Ureter (tissue), 1 donor: ENCODE measurements at places on chromosomes 12 and 14.
A peak's percentile ranks its signal among the peaks of the same experiment; 100 is the strongest.

- no peak for DNase-seq
Observed at GRCh38 chr14:93231129-93231979, 24.3 kb downstream of the UBR7 start.

GRCh38 chr14:104559028-104559803 is 20.3 kb upstream of the C14orf180 start:
- no peak for DNase-seq

- peak; percentile 50 for DNase-seq
Observed at GRCh38 chr12:102883204-102883799, 33.7 kb downstream of the PAH start.

GRCh38 chr12:65613692-65614091 is 210.6 kb upstream of the HMGA2 start:
- no peak for DNase-seq

DNA sequence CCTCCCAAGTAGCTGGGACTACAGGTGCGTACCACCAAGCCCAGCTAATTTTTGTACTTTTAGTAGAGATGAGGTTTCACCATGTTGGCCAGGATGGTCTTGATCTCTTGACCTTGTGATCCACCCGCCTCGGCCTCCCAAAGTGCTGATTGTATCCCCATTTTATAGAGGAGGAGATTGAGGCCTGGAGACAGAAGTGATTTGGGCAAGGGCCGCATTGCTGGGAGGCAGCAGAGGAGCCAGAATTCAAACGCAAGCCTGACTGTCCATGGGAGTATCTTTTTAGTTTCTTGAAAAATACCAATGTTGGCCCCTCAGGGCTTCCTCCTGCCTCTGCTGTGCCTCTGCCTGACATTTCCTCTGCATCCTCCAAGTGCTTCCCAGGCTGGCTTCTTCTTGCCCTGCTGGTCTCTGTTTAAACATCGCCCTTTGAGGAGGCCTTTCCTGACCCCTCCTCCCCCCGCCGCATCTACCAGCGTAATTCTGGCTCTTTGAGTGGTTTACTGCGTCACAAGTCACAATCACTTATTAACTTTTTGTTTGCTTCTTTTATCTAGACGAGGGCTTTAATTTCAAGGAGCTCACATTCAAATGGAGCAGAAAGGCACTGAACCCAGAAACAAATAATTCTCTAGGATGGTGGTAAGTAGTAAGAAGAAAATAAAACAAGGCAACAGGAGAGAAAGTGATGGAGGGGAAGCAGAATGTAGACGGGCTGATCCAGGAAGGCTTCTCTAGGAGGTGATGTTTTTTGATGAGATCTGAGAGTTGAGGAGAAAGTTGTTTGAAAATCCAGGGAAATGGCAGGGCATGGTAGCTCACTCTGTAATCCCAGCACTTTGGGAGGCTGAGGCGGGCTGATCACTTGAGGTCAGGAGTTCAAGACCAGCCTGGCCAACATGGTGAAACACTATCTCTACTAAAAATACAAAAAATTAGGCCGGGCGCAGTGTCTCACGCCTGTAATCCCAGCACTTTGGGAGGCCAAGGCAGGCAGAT is 91.0 kb upstream of the MED13L start:
- DNase-seq = no peak

DNA sequence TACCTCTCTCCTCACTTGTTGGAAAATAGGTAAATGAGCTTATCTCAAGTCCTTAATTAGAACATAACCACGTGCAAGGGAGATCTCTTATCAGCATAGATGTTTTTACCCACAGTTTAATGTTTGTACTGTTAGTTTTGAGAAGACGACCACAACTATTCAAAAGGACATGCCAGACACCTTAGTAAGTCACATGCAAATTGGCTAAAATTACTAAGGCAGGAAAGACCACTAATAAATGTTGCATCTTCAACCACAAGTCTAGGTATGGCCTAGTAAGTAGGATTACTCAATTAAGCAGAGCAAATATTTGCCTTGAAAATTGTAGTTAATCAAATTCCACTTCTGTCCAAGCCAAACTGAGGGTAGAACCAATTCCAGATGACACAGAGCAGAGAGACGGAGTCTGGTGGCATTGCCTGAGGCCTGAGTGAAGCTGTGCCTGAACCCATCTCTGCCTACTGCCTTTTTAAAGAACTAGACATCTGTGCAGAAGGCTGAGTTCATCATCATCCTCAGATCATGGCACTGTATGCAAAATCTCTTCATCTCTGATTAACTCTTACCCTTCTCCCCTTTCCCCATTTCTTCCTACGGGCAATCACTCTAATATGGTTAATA is 29.7 kb upstream of the CHST11 start:
- DNase-seq = no peak

- no peak for DNase-seq
Observed at GRCh38 chr12:95705143-95705542, 85.4 kb downstream of the NTN4 start.

GRCh38 chr12:31325524-31325875 is 450 bp downstream of the SINHCAF start:
- DNase-seq = peak; percentile 50

DNA sequence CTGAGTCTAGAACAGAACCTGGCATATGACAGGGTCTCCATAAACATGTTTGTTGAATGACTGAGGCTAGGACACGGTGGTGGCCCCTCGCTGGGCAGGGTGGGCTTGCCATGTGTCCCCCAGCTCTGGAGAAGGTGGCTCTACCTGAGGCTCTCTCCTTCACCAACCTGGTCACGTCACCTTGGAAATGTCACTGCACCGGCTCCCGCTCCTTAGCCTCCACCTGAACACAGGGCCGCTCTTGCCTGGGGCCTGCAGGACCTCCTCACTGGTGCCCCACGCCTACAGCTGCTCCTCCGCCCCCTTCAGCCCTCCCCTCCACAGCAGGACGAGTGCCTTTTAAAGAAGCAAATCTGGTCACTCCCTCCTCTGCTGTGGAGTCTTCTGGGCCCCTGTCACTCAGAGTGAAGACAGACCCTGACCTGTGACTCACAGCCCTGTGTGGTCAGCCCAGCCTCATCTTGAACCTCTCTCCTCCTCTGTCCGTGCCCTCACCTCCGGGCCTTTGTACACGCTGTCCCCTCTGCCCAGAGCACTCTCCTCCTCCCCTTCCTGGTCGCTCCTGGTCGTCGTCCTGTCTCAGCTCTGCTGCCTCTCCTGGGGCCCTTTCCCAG is 81.0 kb downstream of the ADGRD1 start:
- no peak for DNase-seq

- no peak for DNase-seq
Observed at GRCh38 chr14:38210587-38211216, 3.0 kb downstream of the SSTR1 start.

DNA sequence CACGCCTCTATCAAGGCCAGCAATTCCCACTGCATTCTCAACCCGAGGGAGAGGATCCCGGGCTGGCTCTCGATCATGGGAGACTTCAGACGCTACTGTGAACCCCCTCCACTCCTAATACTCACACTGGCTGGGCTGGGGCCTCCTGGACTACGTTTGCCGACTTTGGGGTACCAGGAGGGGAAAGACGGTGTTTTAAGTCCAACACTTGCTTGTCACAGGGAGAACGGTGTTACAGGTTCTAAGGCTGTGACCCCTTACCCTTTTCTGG is 463 bp downstream of the NACA start:
- no peak for DNase-seq

GRCh38 chr14:24605435-24606190 is 3.9 kb downstream of the GZMH start:
- peak; percentile 54 for DNase-seq

DNA sequence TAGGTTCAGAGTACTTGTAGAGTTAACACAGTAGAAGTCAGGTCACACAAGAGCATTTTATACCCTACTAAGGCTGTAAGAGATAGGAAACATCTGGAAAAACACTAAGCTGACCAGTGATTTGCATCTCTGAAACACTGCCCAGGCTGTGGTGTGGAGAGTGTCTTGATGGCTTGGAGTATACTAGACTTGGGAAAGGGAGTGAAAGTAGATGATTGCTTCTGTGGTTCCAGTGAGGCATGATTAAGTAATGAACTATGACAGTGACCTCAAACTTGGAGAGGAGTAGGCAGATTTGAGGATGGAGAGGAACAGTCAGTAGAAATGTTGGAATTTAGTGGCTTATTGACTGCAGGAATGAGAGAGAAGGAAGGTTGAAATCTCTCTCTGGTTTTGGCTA is 201.2 kb downstream of the FLRT2 start:
- DNase-seq = no peak

DNA sequence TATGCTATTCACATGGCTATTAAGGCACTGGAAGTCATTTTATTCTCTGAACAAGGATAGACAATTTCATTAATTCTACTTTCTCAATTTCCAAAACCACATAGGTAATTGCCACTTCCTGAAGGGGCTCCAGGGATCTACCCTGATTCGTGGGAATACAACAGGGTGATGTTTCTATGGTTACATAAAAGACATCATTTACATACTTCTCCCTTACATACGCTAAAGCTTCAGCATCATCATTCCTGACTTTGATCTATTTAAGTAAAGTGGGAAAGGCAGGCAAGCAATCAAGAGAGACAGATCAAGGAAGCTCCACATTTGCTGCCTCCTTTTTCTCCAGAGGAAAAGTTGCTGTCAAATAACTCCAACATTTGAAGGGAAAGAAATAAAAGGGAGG is 118.8 kb upstream of the SINHCAF start:
- no peak for DNase-seq

DNA sequence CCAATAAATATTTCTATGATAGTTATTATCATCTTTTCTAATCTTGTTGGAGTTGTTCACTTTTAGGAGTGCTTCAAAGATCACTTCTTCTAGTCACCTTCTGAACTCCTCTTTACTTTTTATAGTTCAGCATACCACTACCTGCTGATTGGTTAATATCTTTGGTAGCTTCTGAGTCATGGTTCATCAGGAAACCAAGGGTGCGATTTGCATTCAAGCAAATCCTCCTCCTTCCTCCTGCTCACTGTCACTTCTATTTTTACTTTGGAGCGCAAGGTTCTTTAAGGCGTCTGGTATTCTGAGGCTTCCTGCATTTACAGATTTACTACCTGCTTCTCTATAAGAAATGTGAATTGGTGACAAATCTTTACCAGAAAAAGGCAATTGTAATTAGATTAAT is 24.0 kb downstream of the SYT1 start:
- no peak for DNase-seq

- DNase-seq = no peak
Observed at GRCh38 chr14:51867741-51868140, 7.3 kb downstream of the GNG2 start.
